Esophagus squamous epithelium (tissue), 5 donors: ENCODE measurements at places on chromosomes 3 and 15. TPM values are rescaled to one million over a fixed set of nuclear protein-coding genes. Genes with fewer than 3 reads are reported as not detected.

DNA sequence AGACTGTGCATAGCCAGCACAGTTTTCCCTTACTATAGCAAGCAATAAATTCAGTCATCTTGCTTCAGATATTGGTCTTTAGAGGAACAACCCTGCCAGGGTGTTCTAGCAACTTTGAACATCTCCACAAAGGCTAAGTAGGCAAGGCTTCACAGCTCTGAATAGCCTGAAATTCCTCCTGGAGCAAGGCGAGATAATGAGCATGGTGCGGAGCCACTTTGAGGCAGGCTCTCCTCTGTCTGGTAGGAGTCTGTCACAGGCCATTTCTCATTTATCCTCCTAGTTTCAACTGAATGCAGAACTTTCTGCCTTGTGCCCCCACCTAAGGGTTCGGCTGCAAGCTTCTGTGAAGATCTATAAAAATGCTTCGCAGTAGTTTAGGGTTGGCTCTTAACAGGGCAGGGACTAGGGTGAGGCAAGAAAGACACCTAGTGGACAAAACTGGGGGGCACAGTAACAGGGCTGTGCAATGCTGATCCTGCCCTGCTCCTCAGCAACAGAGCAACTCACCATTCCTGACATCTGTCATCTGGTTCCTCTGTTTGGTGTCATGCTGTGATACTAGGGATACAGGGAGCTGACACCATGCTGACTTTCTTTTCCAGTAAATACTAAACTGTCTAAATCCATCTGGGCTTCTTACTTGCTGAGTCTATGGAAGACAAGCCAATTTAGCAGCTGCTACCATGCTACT is 16.6 kb upstream of the EHHADH start:
- no peak for DNase-seq

GRCh38 chr15:70453238-70453637 is 310.1 kb downstream of the UACA start:
- no peak for DNase-seq

GRCh38 chr15:88664151-88664778 is 25.4 kb downstream of the ISG20 start:
- DNase-seq, result no peak

CFAP91 gene
- total RNA-seq, result not detected

GPR156 gene
- total RNA-seq, result 0.19 TPM
